Stomach (tissue), 19 donors: ENCODE measurements at places on chromosomes 12 and 14. TPM values are rescaled to one million over a fixed set of nuclear protein-coding genes. Genes with fewer than 3 reads are reported as not detected.

- DNase-seq = no peak
These were observed 93.0 kb downstream of the SLC24A4 start for GRCh38 chr14:92415969-92416368.

- DNase-seq = no peak
These were observed 69.8 kb downstream of the DPF3 start for GRCh38 chr14:72824051-72824450.

DNA sequence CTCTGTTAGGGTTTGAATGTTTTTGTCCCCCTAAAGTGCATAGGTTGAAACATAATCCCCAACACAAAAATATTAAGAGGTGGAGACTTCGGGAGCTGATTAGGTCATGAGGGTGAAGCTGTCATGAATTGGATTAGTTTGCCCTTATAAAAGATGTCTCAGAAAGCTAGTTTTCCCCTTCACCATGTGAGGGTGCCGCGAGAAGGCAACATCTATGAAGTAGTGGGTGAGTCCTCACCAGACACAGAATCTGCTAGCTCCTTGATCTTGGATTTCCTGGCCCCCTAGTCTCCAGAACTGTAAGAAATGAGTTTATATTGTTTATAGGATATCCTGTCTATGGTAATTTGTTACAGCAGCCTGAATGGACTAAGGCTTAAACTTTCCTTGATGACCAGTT lies 301.5 kb upstream of the ATP2B1 start:
- DNase-seq = no peak

Gene FZD10
- not detected for total RNA-seq

Gene GRIN2B
- total RNA-seq = 0.43 TPM
